Left lung (tissue), 14 donors: ENCODE measurements at places on chromosomes 5 and 9. TPM values are rescaled to one million over a fixed set of nuclear protein-coding genes. Genes with fewer than 3 reads are reported as not detected.

- no peak for DNase-seq
Measured at GRCh38 chr5:120735076-120735475, 271.0 kb downstream of the PRR16 start.

STXBP1 gene
- 44.8 TPM for polyA plus RNA-seq

GRCh38 chr9:95726756-95727155 is 148.7 kb upstream of the ERCC6L2 start:
- DNase-seq: peak; percentile 26

DNA sequence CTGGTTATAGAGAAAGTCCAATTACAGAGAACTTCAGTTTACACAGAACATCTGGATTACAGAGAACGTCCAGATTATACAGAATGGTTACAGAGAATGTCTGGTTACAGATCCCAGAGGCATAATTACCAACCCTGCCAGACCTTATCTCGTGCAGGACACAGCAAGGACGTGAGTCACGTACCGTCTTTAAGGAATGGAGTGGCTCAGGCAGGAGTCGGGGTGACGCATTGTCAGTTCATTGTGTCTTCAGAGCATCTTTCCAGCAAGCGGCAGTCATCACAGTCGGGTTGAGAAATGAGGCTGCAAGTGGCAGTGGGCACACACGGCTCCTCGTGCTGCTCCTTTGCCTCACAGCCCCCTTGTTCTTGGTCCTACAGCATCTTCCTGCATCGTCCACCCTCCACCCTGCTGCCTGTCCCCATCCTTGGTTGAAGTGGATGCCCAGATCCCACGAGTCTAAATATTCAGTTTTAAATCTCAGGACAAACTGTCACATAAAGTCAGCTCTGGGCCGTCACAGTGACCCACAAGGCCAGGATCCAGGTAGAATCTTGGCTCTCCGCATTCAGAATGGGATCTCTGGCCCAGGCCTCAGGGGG is 30.0 kb upstream of the SLC6A19 start:
- no peak for DNase-seq

DNA sequence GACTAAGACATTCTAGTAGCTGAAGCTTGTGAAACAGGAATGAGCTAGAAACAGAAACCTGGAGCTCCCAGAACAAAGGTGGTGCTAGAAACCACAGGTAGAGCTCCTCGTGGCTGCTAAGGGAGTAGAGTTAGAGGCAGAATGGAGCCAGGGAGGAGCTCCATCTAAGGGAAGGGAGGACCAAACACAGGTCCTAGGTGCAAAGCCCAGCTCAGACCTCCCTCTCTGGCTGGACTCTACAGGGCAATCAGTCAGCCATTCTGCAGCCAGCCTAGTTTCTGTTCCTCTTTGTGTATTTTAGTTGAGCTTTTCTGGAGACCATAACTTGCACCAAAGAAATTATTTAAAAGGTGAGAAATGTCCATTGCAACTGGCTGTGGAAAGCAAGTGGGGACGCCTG is 70.4 kb downstream of the CRB2 start:
- no peak for DNase-seq

DNA sequence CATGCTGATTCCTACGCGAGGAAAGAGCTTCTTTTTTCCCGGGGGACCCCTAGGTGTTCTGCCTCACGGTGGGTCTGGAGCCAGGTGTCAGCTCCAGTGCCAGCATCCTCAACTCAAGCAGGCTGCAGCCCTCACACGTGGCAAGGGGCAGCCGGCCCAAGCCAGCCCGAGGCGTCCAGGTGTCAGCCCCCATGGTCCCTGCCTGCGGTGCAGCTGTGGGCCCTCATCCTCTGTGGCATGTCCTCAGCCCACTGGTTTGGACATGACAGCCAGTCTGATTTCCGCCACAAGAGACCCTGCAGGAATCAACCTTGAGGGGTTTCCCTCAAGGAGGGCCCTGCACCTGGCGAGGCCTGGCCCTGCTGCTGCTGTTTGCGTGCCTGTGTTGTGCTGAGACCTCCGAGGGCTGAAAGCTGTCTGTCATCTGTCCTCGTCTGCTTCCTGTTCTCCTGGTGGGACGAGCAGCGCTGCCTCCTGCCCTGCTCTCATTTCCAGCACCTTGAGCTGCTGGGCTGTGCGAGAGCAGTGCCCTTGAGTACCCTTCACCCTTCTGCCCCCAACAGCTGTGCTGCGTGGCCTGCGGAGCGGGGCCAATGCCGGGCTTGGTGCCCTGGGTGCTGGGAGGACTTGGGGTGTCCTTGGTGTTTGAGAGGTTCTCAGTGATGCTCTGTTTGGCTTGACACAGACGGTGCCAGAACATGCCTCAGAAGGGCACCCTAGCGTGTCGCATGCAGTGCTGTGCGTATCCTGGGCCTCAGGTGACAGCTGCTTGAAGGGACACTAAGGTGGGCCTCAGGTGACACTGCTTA is 137.6 kb downstream of the CACNA1B start:
- no peak for DNase-seq

DNA sequence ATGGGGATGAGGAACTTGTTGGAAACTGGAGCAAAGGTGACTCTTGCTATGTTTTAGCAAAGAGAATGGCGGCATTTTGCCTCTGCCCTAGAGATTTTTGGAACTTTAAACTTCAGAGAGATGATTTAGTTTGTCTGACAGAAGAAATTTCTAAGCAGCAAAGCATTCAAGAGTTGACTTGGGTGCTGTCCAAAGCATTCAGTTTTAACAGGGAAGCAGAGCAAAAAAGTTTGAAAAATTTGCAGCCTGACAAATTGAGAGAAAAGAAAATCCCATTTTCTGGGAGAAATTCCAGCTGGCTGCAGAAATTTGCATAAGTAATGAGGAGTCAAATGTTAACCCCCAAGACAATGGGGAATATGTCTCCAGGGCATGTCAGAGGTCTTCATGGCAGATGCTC is 682.3 kb upstream of the ST8SIA4 start:
- DNase-seq: no peak

TAF11L10 gene
- not detected for polyA plus RNA-seq

DNA sequence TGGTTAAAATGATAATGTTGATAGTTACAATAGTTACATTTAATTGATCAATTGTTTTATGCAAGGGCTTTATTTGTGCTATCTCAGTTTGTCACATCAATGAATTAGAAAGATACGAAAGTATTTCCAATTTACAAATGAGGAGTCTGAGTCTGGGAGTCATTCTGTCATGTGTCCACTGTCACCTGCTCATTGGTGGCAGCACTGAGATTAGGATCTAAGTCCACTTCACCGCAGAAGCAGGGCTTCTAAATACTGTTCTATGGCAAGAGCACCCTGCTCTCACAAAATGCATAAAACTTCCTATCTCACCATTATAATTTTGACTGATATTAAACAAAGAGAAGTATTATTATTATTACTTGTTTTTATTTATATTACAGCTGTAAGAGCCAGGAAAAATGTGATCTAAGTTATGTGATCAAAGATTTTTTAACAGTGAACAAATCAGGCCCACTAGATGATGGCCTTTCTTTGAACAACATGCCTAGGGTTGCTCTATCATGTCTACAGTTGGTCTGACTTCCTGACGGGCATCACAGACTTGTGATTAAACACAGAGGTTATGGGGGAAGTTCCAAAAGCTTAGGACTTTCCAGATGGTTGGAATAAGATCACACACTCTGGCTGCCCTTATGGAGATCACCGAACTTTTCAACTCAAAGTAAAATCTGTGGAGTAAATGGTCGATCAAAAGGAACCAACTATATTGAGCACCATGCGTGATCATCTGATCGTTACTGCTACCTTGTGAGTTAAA is 15.1 kb downstream of the TLR4 start:
- DNase-seq: no peak

- DNase-seq: no peak
Measured at GRCh38 chr5:40616781-40617180, 62.9 kb upstream of the PTGER4 start.

ANKRD33B gene
- 0.68 TPM for polyA plus RNA-seq
